ENCODE measurements at places on chromosomes 12 and 14.

GRCh38 chr14:29944091-29944490 is 16.4 kb upstream of the PRKD1 start:
- no peak overlapping the region for H3K27ac ChIP-seq
- no peaks in the 10 kb centered on the region for H3K4me1 ChIP-seq
- no peaks in the 10 kb centered on the region for H3K27me3 ChIP-seq
- H3K4me3 ChIP-seq: no peak overlapping the region

GRCh38 chr14:38098074-38098836 is 109.4 kb upstream of the SSTR1 start:
- H3K27me3 ChIP-seq: no peaks in the 10 kb centered on the region
- no peak overlapping the region for H3K4me3 ChIP-seq
- DNase-seq: no peak
- no peak overlapping the region for H3K27ac ChIP-seq
- H3K36me3 ChIP-seq: no peaks in the 10 kb centered on the region

GRCh38 chr12:124716208-124717130 is 147.2 kb downstream of the SCARB1 start:
- no peak overlapping the region for H3K27ac ChIP-seq
- peaks cover 28% of the 10 kb centered on the region for H3K4me1 ChIP-seq
- no peak overlapping the region for H3K4me3 ChIP-seq
- peaks cover 13% of the 10 kb centered on the region for H3K27me3 ChIP-seq
- DNase-seq: no peak

GRCh38 chr14:67514203-67514607 is 18.9 kb upstream of the PLEKHH1 start:
- peaks cover 45% of the 10 kb centered on the region for H3K4me1 ChIP-seq
- no peak for DNase-seq
- no peaks in the 10 kb centered on the region for H3K36me3 ChIP-seq
- no peaks in the 10 kb centered on the region for H3K27me3 ChIP-seq
- peak overlapping the region; percentile 80 for H3K27ac ChIP-seq

DNA sequence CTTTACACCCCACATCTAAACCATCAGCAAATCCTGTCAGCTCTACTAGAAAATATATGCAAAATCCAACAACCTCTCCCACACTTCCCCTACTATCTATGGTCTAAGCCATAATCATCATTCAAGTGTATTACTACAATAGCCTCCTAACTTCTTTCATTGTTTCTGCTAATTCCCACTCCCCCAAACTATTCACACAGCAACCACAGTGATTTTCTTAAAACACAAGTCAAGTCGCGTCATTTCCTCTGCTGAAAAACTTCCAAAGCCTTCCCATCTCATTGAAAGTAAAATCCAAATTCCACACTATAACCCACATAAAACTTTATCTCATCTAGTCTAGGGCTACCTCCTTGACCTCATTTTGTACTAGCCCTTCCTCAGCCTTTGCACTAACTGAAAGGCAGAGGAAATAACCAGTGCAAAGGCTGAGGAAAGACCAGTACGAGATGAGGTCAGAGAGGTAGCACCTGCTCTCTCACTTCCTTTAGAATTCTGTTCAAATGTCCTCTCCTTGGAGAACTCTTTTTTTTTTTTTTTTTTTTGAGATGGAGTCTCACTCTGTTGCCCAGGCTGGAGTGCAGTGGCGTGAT is 65.5 kb upstream of the MDM1 start:
- no peak overlapping the region for H3K4me3 ChIP-seq
- H3K36me3 ChIP-seq: peaks cover 3% of the 10 kb centered on the region
- no peaks in the 10 kb centered on the region for H3K27me3 ChIP-seq
- DNase-seq: no peak
- no peak overlapping the region for H3K27ac ChIP-seq
- H3K4me1 ChIP-seq: no peaks in the 10 kb centered on the region

- no peaks in the 10 kb centered on the region for H3K4me1 ChIP-seq
- H3K27ac ChIP-seq: no peak overlapping the region
- H3K4me3 ChIP-seq: no peak overlapping the region
- H3K27me3 ChIP-seq: peaks cover 5% of the 10 kb centered on the region
- H3K36me3 ChIP-seq: peaks cover 8% of the 10 kb centered on the region
Measured at GRCh38 chr12:21521541-21521940, 4.6 kb upstream of the SPX start.

DNA sequence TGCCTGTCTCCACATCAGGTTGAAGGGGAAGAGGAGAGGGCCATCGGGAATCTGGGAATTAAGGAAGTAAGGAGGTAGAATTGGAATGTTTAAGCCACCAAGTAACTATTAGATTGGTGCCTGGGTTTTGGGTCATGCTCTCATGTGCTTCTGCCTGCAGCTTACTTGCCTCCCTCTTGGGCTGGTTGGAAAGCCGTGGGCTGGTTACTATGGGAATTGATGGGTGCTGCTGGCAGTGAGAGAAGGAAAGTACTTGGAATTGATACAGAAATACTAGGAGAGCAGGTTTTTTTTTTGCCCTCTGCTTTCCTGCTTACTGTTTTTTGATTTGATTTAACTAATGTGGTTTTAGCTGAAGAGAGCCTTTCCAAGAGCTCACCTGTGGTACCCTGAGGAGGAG is 493.5 kb upstream of the RGS6 start:
- no peaks in the 10 kb centered on the region for H3K27me3 ChIP-seq
- peaks cover 40% of the 10 kb centered on the region for H3K4me1 ChIP-seq
- no peak overlapping the region for H3K4me3 ChIP-seq

DNA sequence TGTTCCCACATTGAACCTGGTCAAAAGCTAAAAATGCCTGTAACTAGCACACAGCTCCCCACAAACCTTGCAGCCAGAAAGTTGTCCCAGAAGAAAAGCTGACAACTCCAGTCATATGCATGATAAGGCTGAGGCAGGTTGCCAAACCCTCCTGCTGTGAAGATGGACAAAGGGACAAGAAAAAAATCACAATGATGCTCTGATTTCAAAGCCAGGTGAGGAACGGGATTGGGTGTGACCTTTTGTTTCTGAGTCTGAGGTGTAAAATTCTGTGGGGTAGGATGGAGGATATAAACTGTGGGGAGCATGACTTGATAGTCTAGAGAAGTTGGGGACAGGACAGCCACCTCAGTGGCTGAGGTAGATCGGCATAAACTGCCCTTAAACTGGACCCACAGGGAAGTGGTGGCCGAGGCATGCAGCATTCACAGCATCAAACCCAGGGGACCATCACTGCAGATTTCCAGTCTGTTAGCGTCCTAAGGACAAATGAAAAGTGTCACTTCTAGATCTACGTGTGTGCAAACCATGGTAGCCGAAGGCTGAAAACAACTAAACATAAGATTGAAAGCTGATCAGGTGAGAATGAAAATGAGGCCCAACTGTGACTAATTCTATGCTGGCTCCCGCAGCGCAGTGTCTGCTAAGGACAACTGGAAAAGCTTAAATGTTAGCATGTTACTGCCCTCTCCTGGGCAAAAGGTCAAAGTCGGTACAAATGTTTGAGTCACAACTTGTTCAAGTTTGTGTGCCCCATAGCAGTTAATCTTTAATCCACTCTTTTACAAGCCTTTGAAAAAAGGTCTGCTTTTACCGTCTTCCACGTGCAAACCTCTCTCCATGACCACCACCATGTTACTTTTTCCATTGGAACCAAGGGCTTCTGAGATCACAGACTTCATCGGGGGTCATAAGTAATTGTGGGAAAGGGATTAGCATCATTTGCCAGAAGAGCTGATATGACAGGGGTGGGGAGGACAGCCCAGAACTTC is 39.8 kb downstream of the GRIN2B start:
- peaks cover 26% of the 10 kb centered on the region for H3K27me3 ChIP-seq
- no peaks in the 10 kb centered on the region for H3K36me3 ChIP-seq
- H3K4me3 ChIP-seq: no peak overlapping the region
- no peak overlapping the region for H3K27ac ChIP-seq

DNA sequence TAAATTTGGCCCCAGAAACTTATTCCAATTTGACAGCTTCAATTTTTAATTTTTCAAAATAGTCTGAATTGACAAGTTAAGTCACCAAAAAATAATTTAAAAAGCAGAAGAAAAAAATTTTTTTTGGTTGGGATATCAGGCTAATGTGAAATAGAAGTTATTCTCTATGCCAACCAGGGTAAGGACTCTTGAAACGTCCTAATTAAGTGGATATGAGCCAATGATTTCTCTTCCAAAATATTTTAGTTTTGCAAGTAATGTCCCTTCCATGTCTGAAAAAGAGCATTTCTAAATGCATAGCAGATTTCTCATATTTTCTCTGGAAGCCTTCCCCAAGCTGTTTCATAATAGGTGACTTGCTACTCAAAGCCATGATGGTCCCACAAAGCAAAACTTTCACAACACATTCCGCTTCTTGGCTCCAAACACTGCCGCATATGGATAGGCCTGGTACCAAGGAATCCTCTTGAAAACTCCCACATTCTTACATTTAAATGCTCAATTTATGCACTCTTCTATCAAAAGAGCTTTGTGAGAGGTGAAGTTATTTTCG is 65.1 kb downstream of the SIX6 start:
- H3K27ac ChIP-seq: no peak overlapping the region
- no peak overlapping the region for H3K4me3 ChIP-seq
- peaks cover 17% of the 10 kb centered on the region for H3K27me3 ChIP-seq
- no peaks in the 10 kb centered on the region for H3K4me1 ChIP-seq

- H3K4me1 ChIP-seq: no peaks in the 10 kb centered on the region
- no peak overlapping the region for H3K27ac ChIP-seq
- no peak overlapping the region for H3K4me3 ChIP-seq
- no peaks in the 10 kb centered on the region for H3K27me3 ChIP-seq
- no peak for DNase-seq
- no peaks in the 10 kb centered on the region for H3K36me3 ChIP-seq
Measured at GRCh38 chr12:87815771-87816585, 213.2 kb downstream of the C12orf50 start.

GRCh38 chr12:92363295-92364146 is 217.9 kb upstream of the BTG1 start:
- H3K27me3 ChIP-seq: no peaks in the 10 kb centered on the region
- H3K27ac ChIP-seq: peak overlapping the region; percentile 94
- H3K4me3 ChIP-seq: peak overlapping the region; percentile 87
- peaks cover 30% of the 10 kb centered on the region for H3K4me1 ChIP-seq
- peaks cover 20% of the 10 kb centered on the region for H3K36me3 ChIP-seq

DNA sequence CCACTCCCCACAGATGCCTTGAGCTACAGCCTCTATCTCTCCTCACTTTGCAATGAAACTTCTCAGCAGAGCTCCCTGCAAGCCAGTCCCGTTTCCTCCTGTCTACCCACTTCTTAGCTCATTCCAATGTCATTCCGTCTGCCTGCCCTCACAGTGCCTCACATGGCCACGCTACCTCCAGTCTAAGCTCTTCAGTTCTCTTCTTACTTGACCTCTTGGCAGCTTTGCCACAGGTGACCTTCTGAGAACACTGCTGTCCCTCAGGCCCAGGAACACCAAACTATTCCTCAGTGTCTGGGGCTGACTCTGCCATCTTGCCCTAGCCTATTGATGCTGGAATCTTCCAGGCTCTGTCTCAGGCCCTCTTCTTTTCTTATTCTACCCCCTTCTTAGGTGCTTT is 110.1 kb downstream of the EGLN3 start:
- no peak overlapping the region for H3K27ac ChIP-seq
- no peak for DNase-seq
- no peaks in the 10 kb centered on the region for H3K27me3 ChIP-seq
- H3K4me1 ChIP-seq: no peaks in the 10 kb centered on the region
- H3K36me3 ChIP-seq: no peaks in the 10 kb centered on the region
- H3K4me3 ChIP-seq: no peak overlapping the region

GRCh38 chr12:97301576-97301975 is 161.0 kb upstream of the RMST start:
- H3K27me3 ChIP-seq: peaks cover 30% of the 10 kb centered on the region
- H3K4me3 ChIP-seq: no peak overlapping the region
- H3K36me3 ChIP-seq: no peaks in the 10 kb centered on the region
- DNase-seq: no peak
- H3K4me1 ChIP-seq: peaks cover 2% of the 10 kb centered on the region
- no peak overlapping the region for H3K27ac ChIP-seq

- H3K36me3 ChIP-seq: no peaks in the 10 kb centered on the region
- no peak overlapping the region for H3K4me3 ChIP-seq
- no peak overlapping the region for H3K27ac ChIP-seq
- no peak for DNase-seq
- H3K27me3 ChIP-seq: no peaks in the 10 kb centered on the region
Measured at GRCh38 chr12:96077081-96077480, 41.7 kb upstream of the LTA4H start.

- H3K27ac ChIP-seq: no peak overlapping the region
- H3K4me1 ChIP-seq: no peaks in the 10 kb centered on the region
- no peaks in the 10 kb centered on the region for H3K36me3 ChIP-seq
- no peak for DNase-seq
Measured at GRCh38 chr14:104577426-104577825, 2.1 kb upstream of the C14orf180 start.

- H3K4me3 ChIP-seq: no peak overlapping the region
- H3K4me1 ChIP-seq: no peaks in the 10 kb centered on the region
- H3K27me3 ChIP-seq: no peaks in the 10 kb centered on the region
- H3K27ac ChIP-seq: no peak overlapping the region
Measured at GRCh38 chr12:45334396-45334795, 118.5 kb downstream of the ANO6 start.

- H3K4me3 ChIP-seq: no peak overlapping the region
- no peak for DNase-seq
- peaks cover 22% of the 10 kb centered on the region for H3K4me1 ChIP-seq
- no peaks in the 10 kb centered on the region for H3K36me3 ChIP-seq
- peaks cover 80% of the 10 kb centered on the region for H3K27me3 ChIP-seq
- H3K27ac ChIP-seq: peak overlapping the region; percentile 38
Measured at GRCh38 chr14:94001501-94002396, 4.6 kb downstream of the CCDC197 start.

GRCh38 chr14:23070262-23071129 is 13.2 kb upstream of the CDH24 start:
- H3K4me1 ChIP-seq: peaks cover 35% of the 10 kb centered on the region
- peaks cover 28% of the 10 kb centered on the region for H3K36me3 ChIP-seq
- peak overlapping the region; percentile 88 for H3K4me3 ChIP-seq
- DNase-seq: no peak
- H3K27me3 ChIP-seq: no peaks in the 10 kb centered on the region
- peak overlapping the region; percentile 84 for H3K27ac ChIP-seq

GRCh38 chr14:66508846-66509621 is 1.1 kb downstream of the GPHN start:
- H3K4me1 ChIP-seq: peaks cover 7% of the 10 kb centered on the region
- peaks cover 10% of the 10 kb centered on the region for H3K27me3 ChIP-seq
- peak; percentile 76 for DNase-seq
- no peaks in the 10 kb centered on the region for H3K36me3 ChIP-seq
- peak overlapping the region; percentile 93 for H3K4me3 ChIP-seq

GRCh38 chr14:30240685-30241084 is 313.0 kb upstream of the PRKD1 start:
- no peaks in the 10 kb centered on the region for H3K36me3 ChIP-seq
- no peak overlapping the region for H3K27ac ChIP-seq
- H3K27me3 ChIP-seq: no peaks in the 10 kb centered on the region
- no peak overlapping the region for H3K4me3 ChIP-seq
- no peak for DNase-seq
